Hepatocyte (in vitro differentiated cells): ENCODE measurements at places on chromosomes 12 and 14. TPM values are rescaled to one million over a fixed set of nuclear protein-coding genes. Genes with fewer than 3 reads are reported as not detected.

DNA sequence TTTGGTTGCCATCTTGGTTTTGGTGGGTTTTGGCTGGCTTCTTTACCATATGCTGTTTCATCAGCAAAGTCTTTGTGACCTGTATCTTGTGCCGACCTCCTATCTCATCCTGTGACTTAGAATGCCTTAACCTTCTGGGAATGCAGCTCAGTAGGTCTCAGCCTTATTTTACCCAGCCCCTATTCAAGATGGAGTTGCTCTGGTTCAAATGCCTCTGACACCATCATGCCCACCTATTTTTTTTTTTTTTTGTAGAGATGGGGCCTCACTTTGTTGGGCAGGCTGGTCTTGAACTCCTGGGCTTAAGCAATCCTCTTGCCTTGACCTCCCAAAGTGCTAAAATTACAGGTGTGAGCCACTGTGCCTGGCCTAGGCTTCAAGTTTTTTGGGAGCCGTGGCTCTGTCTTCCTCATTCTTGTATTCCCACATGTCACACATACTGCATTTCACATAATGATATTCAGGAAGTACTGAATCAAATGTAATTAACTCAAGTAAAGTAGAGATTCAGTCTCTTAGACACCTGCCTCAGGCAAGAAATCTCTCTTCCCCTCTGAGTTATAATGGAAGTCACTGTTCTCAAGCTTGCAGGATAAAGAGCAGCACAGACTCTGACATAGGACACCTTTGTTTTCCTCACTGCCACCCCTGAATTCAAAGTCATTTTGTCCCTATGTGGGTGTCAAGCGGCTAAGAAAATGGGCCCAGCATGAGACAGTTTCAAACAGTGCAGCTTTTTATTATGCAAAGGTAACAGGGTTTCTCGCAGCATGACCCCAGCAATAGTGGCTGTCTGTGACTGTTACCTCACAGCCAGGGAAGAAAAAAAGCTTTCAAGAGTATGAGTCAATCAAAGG, 159.0 kb downstream of the PTPN11 start:
- no peak for DNase-seq

The SSTR1 gene
- total RNA-seq: 6.0 and 7.3 TPM in 2 replicates

GRCh38 chr14:51185180-51185579, 54.9 kb upstream of the TMX1 start:
- DNase-seq: no peak

The ORMDL2 gene
- 28.6 and 34.2 TPM in 2 replicates for total RNA-seq

- DNase-seq: no peak
Measured at GRCh38 chr12:25684070-25684469, 131.0 kb upstream of the LMNTD1 start.

GRCh38 chr14:36905272-36905888, 243.7 kb downstream of the PAX9 start:
- DNase-seq: no peak

The DLGAP5 gene
- 10.0 and 10.8 TPM in 2 replicates for total RNA-seq

- DNase-seq: no peak
Measured at GRCh38 chr14:103545219-103545914, 16.4 kb downstream of the TRMT61A start.

The ESR2 gene
- 0.28 and 1.00 TPM in 2 replicates for total RNA-seq

The SLC11A2 gene
- 62.5 and 63.8 TPM in 2 replicates for total RNA-seq

GRCh38 chr14:21498540-21499526, 12.3 kb downstream of the METTL3 start:
- DNase-seq: peak; percentile 76

- DNase-seq: no peak
Measured at GRCh38 chr12:100860611-100861010, 66.0 kb downstream of the ANO4 start.

- peak; percentile 90 for DNase-seq
Measured at GRCh38 chr14:102046337-102047278, 40.2 kb downstream of the HSP90AA1 start.

- DNase-seq: no peak
Measured at GRCh38 chr12:64749461-64750200, 9.6 kb downstream of the GNS start.

- peak; percentile 68 for DNase-seq
Measured at GRCh38 chr14:75542588-75543091, 20.4 kb downstream of the BATF start.

The PEBP1 gene
- total RNA-seq: 551 and 598 TPM in 2 replicates

DNA sequence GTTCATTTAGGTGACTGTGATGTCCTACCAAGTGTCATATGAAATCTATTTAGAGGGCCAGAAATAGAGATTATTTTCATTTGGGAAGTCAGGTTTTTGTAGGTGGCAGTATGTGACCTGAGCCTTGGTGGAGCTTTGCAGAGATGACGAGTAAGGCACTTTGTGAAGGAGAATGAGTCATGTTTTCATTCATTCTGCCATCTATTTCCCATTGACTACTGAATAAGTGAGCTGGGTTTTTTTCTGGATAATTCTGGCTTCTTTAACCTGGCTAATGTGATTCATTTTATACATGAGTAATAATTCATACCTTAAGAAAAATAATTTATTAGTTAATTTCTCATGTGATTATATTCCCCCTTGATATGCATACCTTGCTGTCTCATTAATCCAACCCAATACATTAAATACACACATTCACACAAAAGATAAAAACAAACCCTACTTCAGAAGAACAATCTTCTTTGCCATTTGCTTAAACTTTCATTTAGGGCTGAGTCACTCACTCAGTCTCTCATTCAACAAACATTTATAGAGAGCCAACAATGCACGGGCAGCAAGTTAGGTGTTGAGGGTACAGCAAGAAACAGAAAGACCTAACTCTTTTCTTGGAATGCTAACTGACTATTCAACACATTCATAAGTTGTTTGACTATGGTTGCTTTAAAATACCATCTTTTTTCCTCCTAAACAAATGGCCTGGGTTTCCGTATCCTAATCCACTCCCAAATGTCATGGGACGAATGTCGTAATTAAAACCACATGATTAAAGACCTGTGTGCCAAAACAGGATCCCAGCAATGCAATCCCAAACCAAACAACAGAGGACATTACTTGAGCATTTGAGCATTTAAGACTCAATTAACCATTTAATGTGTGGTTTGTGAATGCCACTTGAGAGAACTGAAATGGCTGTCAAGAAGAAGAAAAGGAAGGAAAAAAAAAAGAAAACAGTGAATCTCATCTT, 78.0 kb downstream of the KITLG start:
- DNase-seq: no peak

- DNase-seq: peak; percentile 37
Measured at GRCh38 chr14:98069712-98070171, 1202.3 kb downstream of the BCL11B start.

- no peak for DNase-seq
Measured at GRCh38 chr12:108099073-108099472, 30.0 kb upstream of the WSCD2 start.

The TMEM233 gene
- total RNA-seq: not detected in 2 replicates

The RGS6 gene
- total RNA-seq: 0.87 and 1.7 TPM in 2 replicates

The TPH2 gene
- not detected in 2 replicates for total RNA-seq

The RIPK3 gene
- total RNA-seq: 4.8 and 9.1 TPM in 2 replicates

GRCh38 chr12:15272376-15272775, 49.9 kb upstream of the PTPRO start:
- DNase-seq: no peak

DNA sequence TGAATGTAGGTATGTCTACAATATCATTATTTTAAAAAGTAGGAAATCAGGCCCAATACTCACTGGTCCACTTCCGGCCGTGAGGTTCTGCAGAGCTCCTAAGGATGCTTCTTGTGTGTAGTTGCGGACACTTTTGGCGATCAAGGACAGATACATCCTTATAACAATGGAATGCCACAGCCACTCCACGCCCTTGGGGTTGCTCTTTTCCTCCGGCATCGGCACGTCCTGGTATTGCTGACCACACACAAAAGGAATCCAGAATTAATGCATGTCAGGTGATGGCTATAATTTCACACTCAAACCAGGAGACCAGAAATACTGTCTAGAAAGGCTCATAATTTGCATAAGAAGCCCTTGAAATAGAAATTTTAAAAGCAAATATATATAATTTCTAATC, 65.6 kb upstream of the YARS2 start:
- no peak for DNase-seq

DNA sequence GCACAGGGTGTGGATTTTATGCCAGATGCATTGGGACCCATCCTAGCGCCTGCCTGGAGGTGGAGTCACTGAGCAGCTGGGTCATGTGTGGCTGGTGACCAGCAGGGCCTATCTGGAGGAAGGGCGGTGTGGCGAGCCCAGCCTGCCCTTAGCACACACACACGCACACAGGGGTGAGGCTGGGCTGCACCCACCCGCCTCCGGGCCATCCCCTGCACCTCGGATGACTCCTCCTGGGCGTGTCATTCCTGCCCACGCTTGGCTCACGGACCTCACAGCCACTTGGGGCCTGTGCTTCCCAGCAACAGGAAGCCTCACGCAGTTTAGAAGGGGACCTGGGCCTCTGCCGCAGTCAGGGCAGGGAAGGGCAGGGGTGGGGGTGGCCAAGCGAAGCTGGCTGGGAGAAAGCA, 36.2 kb upstream of the FZD10 start:
- no peak for DNase-seq

- DNase-seq: no peak
Measured at GRCh38 chr14:32608857-32609256, 279.8 kb downstream of the AKAP6 start.
